ENCODE measurements at places on chromosomes 12 and 14. TPM values are rescaled to one million over a fixed set of nuclear protein-coding genes. Genes with fewer than 3 reads are reported as not detected.

DNA sequence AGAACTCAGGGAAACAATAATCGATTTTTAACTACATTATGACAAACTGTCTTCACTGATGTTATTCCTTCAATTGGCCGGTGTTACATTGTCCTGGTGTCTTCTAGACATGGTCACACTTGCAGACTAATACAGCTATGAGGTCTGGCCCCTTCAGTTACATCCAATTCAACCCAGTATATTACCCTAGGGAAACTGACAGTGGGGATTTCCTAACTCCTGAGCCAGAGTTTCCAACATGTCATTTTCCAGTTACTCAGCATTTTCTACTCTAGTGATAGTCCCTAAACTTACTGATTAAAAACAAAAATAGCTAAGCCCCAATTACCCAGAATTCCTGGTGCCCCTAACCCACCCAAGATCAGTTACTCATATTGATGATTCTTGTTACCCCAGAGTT lies 21.1 kb downstream of the IFNG start:
- no peak for DNase-seq

GRCh38 chr14:104989236-104989950 lies 3.8 kb downstream of the CLBA1 start:
- no peak for DNase-seq

DNA sequence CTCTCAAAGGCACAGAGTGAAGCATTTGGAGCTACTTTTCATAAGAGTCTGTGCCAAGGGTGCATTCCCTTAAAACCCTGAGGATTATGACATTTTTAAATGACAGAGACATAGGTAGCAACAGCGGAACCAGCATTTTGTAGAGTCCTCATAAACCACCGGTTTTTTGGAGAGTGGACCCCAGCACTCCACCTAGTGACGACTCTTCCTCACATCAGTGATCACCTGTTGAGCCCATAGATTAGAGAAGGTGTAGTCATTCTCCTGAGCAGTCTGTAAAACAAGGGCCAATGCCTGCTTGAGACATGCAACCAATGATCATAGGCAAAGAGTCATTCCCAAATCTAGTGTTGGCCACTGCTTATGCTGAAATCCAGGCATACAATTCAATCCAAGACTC lies 399.1 kb downstream of the GXYLT1 start:
- DNase-seq = no peak

GRCh38 chr12:2120982-2121758 lies 68.4 kb downstream of the CACNA1C start:
- DNase-seq = no peak

DNA sequence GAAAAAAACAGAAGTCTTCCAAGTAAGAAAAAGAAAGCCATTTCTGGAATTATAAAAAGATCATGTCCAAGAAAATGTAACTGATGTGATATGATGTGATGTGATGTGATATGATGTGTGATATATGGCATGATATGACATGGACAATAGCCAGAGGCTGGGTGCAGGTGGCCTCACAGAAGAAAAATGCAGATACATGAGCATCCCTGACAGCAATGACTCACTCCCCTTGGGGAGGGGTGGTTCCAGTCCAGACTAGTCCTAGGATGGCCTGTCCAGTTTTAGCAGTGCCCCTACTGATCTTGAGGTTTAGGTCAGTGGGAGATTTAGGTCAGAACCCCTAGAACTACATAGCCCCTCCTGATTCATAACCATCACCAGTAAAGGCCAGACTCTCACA lies 3.5 kb upstream of the RHOJ start:
- DNase-seq = no peak

DNA sequence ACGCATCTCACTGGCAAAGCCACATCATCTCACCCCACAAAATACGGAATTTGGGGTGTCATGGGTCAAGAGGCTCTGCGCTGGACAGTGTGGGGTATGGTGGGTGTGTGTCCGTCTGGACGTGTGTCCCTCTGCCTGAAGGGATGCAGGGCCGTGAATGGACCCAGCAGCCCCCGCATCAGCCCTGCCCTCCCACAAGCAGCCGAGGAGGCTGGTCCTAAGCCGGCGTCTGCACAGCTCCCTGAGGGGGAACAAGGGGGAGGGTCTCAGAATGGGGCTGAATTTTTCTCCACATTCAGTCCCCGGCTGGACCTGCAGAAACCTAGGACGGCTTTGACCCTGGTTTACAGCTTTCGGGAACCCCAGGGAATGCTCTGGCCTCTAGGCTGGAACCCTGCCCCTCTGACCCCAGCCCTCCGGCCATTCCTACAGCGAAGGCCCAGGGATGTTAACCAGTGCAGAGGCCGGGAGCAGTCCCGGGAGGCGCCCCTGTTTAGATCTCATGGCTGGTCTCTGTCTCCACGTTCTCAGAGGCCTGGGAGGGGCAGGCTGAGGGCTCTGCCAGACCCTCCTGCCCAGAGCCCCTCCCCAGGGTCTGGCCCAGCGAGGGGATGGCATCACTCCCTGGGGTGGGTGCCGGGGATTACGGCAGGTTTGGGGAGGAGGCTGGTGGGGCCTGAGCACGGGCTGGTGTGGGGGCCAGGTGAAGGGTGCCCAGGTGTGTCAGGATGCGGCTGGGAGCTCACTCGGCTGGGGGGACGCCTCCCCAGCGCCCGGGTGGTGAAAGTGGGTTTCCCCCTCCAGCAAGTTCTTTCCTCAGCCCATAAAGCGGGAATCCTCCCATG lies 156.5 kb upstream of the C14orf180 start:
- no peak for DNase-seq

DNA sequence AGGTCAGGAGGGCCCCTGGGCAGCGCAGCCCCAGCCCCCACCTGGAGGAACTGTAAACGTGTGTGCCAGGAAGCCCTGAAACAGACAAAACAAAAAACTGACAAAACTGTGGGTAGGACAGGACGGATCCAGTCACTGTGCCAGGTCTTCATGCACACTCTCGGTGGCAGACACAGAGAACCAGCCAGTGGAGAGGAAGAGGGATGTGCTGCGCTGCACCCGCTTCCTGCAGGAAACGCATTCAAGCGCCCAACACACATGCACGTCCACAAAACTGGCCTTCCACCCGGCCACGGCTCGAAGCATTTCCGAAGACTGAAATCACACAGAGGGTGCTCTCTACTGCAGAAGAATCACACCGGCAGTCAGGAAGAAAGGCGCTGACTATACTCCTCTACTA lies 16.9 kb downstream of the BRF1 start:
- DNase-seq = no peak

GRCh38 chr14:95070748-95071435 lies 86.4 kb downstream of the DICER1 start:
- DNase-seq = no peak

- peak; percentile 63 for DNase-seq
Observed at GRCh38 chr12:130633771-130634170, 82.3 kb downstream of the RIMBP2 start.

- peak; percentile 96 for DNase-seq
Observed at GRCh38 chr14:24366721-24367513, 1.1 kb upstream of the NFATC4 start.

- DNase-seq = peak; percentile 58
Observed at GRCh38 chr12:108622421-108622820, 11.3 kb downstream of the SELPLG start.

GRCh38 chr12:74490390-74491064 lies 47.1 kb upstream of the ATXN7L3B start:
- DNase-seq = no peak

GRCh38 chr14:33343016-33343415 lies 404.3 kb downstream of the NPAS3 start:
- peak; percentile 73 for DNase-seq

DNA sequence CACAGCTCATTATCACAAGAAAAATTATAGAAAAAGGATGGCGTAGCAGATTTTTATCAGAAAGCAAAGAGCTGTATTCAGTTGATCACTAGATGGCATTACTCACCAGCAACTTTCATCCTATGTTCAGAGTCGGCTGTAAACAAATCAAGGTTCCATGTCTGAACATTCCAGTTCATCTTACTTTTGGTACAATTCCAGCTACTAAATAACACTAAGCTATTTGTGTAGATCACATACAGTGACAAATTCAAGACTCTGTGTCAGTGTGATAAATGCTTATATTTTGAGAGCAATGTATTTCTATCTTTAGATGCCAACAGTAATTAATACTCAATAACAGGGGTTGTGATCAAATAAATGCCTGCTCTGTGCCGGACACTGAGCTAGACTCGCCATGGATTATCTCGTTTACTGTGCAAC lies 30.1 kb downstream of the NRDE2 start:
- peak; percentile 71 for DNase-seq

GRCh38 chr12:25388183-25388582 lies 137.5 kb upstream of the KRAS start:
- no peak for DNase-seq

The ASPG gene
- not detected for total RNA-seq

The KRT71 gene
- not detected for total RNA-seq

The AICDA gene
- not detected for total RNA-seq

The KERA gene
- not detected for total RNA-seq

The PLEKHH1 gene
- 8.9 TPM for total RNA-seq

The DCN gene
- 3.6 TPM for total RNA-seq

The APOLD1 gene
- total RNA-seq = 6.4 TPM

All from A673 (cell line).